ENCODE measurements at places on chromosomes 1 and 21.

- no peak for DNase-seq
Observed at GRCh38 chr1:178492341-178492740, 4.4 kb downstream of the CLEC20A start.

DNA sequence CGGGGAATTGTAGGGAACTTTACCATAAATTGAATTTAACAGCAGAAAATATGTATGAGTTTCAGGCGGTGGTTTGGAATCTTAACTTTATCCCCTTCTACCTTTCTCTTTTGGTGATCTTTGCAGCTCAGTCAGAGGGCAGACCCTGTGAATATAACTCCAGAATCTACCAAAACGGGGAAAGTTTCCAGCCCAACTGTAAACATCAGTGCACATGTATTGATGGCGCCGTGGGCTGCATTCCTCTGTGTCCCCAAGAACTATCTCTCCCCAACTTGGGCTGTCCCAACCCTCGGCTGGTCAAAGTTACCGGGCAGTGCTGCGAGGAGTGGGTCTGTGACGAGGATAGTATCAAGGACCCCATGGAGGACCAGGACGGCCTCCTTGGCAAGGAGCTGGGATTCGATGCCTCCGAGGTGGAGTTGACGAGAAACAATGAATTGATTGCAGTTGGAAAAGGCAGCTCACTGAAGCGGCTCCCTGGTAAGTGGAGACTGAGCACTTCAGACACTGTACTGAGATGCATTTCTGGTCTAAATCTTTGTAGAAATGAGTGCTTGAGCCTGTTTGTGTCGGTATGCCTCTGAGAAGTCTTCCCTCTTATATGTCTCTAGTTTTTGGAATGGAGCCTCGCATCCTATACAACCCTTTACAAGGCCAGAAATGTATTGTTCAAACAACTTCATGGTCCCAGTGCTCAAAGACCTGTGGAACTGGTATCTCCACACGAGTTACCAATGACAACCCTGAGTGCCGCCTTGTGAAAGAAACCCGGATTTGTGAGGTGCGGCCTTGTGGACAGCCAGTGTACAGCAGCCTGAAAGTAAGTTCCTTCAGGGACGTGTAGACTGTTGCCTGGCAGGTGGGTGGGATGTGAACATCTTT lies 1.5 kb downstream of the CCN1 start:
- DNase-seq: peak; percentile 58

DNA sequence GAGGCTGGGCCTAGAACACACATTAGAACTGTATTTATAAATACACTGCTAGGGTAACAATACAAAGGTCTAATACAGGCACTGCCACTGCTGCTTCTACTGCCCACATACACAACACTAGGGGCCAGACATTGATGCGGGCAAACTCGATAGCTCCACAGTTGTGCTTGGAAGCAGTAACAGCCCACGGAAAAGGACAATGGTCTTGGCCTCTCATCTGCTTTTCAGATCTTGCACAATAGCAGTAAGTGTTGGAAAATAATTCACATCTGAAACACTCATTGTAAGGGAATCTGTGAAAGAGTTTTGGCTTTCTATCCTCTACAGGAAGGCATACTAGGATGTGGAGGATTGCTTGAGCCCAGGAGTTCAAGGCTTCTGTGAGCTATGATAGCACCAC lies 6.9 kb upstream of the SPOCD1 start:
- DNase-seq: no peak

- DNase-seq: no peak
Observed at GRCh38 chr1:24415910-24416665, 486 bp downstream of the NIPAL3 start.

GRCh38 chr1:22828484-22829308 lies 118.1 kb downstream of the EPHB2 start:
- DNase-seq: peak; percentile 27

DNA sequence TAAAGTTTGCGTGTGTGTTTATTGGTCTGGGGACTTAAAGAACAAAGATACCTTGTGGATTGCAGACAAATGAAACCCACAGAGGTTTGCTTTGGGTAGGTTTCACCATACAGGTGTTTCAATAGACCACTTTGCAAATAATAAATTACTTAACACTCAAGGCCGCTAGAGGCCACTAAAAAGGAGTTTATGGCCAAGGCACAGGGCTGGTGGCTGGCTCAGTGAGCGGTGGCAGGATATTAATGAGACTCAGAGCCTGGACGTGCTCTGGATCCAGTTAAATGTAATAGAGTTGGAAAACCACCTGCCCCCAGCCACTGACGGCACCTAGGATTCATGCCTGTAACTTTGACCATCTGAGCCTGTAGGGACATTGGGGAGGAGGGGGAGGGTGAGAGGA lies 44.5 kb downstream of the LRRC38 start:
- no peak for DNase-seq

DNA sequence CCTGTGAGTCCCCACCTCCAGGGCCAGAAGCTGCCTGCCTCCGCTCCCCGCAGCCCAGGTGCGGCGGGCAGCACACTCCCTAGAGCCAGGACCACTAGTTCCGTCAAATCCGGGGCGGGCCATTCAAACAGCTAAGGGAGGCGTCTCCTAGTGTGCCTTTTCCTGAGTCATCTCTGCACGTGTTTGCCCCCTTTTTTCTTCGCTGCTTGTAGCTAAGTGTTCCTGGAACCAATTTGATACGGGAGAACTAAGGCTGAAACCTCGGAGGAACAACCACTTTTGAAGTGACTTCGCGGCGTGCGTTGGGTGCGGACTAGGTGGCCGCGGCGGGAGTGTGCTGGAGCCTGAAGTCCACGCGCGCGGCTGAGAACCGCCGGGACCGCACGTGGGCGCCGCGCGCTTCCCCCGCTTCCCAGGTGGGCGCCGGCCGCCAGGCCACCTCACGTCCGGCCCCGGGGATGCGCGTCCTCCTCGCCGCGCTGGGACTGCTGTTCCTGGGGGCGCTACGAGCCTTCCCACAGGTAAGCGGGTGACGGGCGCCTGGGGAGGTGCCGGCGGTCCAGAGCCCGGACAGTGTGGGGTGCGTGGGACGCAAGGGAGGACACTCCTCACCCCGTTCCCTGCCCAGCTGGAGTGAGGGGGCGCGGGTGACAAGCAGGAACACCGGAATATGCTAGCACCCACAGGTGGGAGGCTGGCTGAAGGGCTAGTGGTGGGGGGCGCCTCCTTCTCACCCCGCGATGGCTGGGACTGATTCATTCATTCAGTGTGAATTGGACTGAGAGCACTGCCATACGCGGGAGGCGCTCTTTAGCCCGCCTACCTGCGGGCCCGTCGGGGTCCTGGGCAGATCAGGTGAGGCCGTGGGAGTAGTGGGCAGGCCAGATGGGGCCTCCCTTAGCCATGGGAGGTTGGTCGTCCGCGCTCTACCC lies at the start of gene TNFRSF8:
Gene TNFRSF8 (plus strand): TSS at position 163 of the 932 bp plus-strand sequence. CDS start 296 bp downstream, at position 459.
- no peak for DNase-seq

GRCh38 chr21:38858026-38858811 lies 52.5 kb downstream of the ETS2 start:
- DNase-seq: no peak

DNA sequence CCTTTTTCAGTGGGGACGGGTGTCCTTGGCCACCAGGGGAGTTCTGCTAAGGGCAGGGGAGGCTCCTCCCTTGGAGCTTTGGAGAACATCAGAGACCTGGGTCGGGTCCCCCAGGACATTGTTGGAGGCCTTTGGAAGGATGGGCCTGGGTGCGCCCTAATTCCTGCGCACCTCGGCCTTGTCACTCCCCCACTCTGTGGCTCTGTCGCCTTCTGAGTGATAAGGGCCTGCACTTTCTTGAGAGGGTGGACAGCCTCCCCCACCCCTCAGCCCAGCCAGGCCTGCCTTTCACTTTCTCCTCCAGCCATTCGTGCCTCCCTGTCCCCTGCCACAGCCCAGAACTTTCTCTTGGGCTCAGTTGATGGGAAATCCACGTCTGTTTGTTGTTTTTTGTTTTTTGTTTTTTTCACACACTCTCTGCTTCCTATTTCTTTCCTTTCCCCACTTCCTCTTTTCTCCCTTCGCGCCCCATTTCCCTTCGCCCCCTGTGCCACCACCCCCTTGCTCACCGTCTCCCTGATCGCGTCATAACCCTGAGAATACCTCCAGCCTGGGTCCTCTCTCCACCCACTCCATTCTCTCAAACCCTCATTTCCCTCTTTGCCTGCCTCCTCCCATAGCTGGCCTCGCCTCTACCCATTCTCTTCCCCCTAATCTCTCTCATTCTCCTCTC lies 85.6 kb downstream of the PAX7 start:
- no peak for DNase-seq

DNA sequence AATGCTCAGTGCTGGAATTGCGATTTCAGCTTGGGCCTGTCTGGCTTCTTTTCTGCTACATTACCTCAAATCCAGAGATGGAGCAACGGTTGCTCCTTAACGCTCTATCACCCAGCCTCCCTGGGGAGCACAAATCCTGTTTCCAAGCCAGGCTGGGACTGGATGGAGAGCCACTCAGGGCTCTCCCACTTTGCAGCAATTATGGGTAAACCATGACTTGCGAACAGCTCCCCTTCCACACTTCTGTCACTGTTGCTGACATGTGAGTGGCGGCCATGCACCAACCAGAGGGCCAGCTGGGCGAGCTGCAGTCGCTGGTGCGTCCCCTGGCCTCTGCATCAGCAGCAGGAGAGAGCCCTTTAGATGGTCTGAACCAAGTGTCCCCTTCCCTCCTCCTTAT lies 65.1 kb upstream of the RAB4A start:
- no peak for DNase-seq

All from Caki2 (cell line).